ENCODE measurements at places on chromosomes 6 and 20.

DNA sequence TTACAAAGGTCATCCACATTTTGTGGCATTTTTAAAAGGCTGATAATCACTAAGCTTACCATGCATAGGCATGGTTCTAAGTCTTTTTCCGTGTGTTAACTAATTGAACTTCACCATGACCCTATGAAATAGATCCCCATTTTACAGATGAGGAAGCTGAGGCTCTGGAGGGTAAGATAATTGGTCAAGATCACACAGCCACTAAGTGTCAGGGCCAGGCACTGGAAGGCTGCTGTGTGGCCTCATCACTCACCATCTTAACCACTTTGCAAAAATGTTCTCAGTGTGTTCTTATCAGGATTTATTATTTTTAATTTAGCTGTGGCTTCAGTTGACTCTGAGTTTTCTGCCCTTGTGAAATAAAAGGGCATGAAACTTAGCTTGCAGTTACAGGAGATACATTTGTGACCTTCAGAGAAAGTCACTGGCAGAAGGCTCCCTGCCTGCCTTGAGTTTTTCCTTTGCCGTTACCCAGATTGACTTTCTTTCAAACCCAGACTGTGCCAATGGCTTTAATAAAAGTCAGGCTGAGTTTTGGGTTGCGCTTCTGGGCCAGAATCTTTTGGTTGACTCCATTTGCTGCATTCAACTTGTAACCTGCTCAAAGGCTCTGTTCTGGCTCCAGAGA lies 82.0 kb downstream of the EZR start:
- DNase-seq = no peak

DNA sequence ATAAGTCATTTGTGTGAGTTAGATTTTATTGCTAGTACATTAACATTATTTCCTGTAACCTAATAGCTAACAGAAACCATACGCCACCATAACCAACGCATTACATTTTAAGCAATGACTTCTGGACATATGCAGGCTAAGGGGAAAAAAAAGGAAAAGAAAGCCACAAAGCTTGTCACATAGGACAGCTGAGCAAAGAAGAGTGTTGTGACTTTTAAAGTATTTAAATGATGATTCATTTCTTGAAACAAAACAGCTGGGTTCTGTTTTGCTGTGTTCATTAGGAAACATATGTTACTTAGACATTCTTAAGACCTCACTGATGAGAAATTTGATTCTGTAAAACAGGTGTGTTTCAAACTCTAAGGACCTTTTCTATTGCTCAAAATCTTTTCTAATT lies 171.4 kb downstream of the COL9A1 start:
- DNase-seq = no peak

DNA sequence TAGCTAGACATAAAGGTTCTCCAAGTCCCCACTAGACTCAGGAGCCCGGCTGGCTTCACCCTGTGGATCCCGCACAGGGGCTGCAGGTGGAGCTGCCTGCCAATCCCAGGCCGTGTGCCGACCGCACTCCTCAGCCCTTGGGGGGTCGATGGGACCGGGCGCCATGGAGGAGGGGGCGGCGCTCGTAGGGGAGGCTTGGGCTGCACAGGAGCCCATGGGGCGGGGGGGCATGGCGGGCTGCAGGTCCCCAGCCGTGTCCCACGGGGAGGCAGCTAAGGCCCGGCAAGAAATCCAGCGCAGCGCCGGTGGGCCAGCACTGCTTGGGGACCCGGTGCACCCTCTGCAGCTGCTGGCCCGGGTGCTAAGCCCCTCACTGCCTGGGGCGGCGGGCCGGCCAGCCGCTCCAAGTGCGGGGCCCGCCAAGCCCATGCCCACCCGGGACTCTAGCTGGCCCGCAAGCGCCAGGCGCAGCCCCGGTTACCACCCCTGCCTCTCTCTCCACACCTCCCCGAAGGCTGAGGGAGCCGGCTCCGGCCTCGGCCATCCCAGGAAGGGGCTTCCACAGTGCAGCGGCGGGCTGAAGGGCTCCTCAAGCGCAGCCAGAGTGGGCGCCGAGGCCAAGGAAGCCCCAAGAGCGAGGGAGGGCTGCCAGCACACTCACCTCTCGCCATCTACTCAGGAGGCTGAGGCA lies 26.5 kb upstream of the ID1 start:
- DNase-seq = no peak

- DNase-seq = no peak
Observed at GRCh38 chr6:111076024-111076695, 11.1 kb upstream of the SLC16A10 start.

DNA sequence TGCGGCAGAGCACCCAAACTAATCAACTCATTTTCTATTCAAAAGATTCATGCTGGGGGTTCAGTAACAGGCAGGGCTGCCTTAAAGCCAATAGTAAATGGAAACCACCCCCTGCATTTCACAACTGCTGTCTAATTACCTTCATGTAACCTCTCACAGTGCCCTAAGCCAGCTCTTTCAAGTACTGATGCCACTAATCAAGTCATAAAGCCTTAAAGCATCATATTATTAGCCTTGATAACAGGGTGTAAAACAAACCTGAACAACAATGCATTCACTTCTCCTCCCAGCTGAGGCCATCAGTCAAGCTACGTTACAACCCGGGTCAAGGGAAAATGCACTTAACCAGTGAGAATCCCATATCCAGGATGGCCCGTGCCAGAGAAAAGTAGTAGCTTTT lies 33.0 kb downstream of the TRERF1 start:
- DNase-seq = no peak

DNA sequence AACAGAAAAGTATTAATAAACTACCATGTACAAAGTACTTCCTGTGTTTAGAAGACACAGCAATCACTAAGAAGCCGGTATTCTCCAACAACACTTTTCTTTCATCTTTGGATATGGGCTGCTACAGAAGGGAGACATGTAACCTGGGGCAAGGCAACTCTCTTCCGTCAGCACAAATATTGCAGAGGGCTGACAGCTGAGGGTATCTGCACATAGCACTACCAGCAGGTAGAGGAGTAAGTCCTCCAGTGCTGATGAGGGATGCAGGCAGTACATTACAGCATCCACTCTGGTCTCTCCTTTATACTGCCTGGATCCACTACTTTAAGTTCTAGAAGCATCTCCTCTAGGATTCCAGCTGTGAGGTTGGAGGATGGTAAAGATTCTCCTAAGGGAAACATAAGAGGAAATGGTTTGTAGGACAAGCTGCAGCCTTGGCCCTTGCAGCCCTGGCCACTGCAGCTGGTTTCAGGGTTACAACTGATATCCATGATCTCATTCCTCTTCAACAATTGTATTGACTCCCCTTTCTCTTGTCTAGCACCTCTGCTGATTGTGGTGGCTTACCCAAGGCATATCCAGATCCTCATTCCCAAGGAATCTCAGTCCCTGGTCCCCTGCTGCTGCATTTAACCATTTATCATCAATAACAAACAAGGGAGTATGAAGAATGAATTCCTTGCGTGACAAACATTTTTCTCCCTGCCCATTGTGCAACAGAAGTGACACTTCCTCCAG lies 110.7 kb upstream of the ADGRF1 start:
- no peak for DNase-seq

GRCh38 chr6:161210857-161211256 lies 63.0 kb downstream of the AGPAT4 start:
- DNase-seq = no peak

DNA sequence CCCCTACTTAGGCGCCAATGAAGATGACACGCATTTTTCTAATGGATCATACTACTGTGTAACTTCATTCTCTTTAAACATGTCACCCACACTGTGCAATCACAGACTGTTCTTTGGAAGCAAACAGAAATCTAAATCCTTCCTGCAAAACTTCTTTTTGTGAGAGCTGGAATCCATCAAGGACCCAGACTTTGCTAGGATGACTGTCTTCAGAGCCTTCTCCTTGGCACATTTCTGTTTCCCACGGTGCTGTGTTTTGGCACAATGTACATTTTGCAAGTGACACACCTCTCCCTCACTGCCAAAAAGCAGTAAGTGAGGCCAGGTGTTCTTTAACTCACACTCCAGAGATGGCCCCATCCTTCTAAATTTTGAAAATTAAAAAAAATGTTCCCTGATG lies 21.7 kb upstream of the TAGAP start:
- DNase-seq = no peak

DNA sequence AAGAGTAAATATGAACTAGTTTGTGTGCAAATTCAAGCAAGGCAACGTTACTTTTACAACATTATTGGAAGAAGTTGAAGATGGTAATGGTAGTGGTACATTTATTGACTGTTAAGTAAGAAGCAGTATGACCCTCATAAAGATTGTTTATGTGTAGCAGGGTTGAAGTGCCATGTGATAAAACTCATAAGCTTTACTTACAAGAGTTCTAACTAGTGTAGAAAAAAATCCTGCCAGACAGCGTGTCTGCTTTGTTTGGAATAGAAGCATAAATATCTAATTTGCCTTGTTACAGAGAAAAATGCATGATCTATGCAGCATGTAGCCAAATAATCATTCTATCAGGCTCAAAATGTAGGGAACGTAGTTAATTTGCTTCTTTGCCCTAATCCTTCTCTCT lies 450.8 kb upstream of the SOX4 start:
- no peak for DNase-seq

GRCh38 chr6:138849791-138850190 lies 53.9 kb downstream of the ECT2L start:
- no peak for DNase-seq

DNA sequence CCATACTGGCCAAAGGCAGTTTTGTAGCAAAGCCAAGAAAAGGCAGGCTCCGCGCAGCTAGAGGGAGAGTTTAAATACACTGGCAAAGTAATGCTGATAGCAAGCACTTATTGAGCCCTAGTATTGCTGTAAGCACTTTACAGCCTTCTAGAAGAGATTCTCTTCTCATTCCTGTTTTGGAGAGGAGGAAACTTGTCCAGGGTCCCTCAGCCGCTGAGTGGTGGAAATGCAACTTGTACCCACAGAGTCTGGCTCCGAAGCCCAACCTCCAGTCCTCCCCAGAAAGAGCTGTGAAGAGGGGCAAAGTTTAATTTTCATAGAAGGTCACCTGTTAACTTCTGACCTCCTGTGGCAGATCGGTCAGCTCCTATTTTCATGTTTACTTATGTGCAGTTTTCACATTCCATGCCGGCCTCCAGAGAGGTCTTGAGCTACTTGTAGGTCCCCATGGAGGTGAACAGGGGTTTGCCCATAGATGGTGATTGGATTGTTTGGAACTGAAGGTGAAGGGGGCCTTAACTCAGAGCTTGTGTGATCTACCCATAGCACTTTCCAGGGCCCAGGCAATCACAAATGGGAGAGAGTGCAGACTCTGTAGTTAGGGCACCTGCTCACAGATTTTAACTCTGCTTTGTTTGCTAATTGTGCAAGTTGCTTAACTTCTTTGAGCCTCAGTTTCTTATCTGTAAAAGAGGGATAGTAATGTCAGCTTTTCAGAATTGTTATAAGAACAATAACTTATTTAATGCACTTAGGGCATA lies 70.7 kb downstream of the LYRM2 start:
- peak; percentile 37 for DNase-seq

DNA sequence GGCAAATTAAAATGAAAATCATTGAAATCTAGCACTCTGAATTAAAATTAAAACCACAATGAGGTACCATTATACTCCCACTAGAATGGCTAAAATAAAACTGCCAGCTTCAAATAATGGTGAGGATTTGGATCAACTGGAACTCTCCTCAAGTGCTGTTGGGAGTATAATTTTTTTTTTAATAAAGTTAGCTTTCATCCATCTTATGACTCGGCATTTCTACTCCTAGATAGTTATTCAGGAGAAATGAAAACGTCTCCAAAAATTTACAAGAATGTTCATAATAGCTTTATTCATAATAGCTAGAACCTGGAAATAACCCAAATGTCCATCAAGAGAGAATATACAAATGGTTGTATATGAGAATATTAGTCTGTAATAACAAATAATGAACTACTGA lies 63.2 kb downstream of the ASXL1 start:
- no peak for DNase-seq

DNA sequence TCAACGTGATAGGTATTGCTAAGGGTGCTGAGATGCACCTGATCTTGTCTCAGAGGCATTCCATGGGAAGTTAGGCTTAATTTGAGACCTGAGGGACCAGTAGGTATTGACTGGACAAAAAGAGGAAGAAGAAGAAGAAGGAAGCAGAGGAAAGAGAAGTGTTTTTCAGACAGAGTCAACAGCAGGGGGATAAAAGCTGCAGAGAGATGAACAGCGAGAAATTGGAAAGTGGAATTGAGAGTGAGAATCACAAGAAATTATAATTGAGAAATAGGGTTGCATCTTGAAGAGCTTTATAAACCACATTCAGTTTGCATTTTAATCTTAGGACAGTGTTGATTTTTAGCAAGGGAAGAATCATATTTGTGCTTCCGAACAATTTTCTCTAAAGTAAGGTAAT lies 254.0 kb downstream of the CD83 start:
- DNase-seq = no peak

- no peak for DNase-seq
Observed at GRCh38 chr20:23363257-23363649, 1.3 kb downstream of the GZF1 start.

- no peak for DNase-seq
Observed at GRCh38 chr20:58441723-58442122, 52.7 kb downstream of the VAPB start.

DNA sequence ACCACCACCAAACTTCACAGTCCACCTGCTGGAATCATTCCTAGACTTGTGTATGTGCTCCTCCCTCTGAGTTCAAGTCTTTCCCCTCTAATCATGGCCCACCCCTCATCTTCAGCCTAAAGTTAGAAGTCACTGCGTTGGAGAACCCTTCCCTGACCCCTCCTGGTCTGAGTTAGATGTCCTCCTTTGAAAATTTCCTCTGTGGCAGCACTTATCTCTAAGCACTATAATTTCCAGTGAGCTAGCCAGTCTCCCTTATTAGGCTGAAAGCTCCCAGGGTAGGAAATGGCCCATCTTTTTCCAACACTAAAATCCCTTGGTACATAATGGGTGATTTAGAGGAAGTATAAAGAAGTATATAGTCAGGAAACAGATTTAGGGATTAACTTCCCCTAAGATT lies 63.2 kb downstream of the SESN1 start:
- no peak for DNase-seq

All from HuH-7 (cell line).